ENCODE measurements at places on chromosomes 7 and 10. TPM values are rescaled to one million over a fixed set of nuclear protein-coding genes. Genes with fewer than 3 reads are reported as not detected.

SGPL1 gene
- 31.2 TPM for total RNA-seq

MARVELD1 gene
- 15.5 TPM for total RNA-seq

SPOCK2 gene
- 0.43 TPM for total RNA-seq

NPFFR1 gene
- total RNA-seq, result not detected

SPDYE9 gene
- not detected for total RNA-seq

SPDYE6 gene
- total RNA-seq, result not detected

CALHM1 gene
- total RNA-seq, result not detected

ANKRD2 gene
- 1.2 TPM for total RNA-seq

CNOT4 gene
- 9.4 TPM for total RNA-seq

C7orf33 gene
- not detected for total RNA-seq

ANKRD26 gene
- 8.7 TPM for total RNA-seq

MBL2 gene
- not detected for total RNA-seq

CEP41 gene
- 6.5 TPM for total RNA-seq

CLDN3 gene
- total RNA-seq, result not detected

ZNF783 gene
- total RNA-seq, result 12.5 TPM

SSC4D gene
- total RNA-seq, result 0.28 TPM

CTAGE4 gene
- total RNA-seq, result 0.28 TPM

GRID1 gene
- total RNA-seq, result 0.09 TPM

GRID2IP gene
- total RNA-seq, result not detected

BMPER gene
- total RNA-seq, result 32.6 TPM

FGFR2 gene
- 0.71 TPM for total RNA-seq

CALML3 gene
- total RNA-seq, result under 0.01 TPM

UNCX gene
- not detected for total RNA-seq

PSD gene
- 6.3 TPM for total RNA-seq

RET gene
- total RNA-seq, result 0.28 TPM

ERVW-1 gene
- not detected for total RNA-seq

COX15 gene
- 38.1 TPM for total RNA-seq

COL28A1 gene
- not detected for total RNA-seq

STEAP1B gene
- total RNA-seq, result 6.9 TPM

BTBD16 gene
- total RNA-seq, result not detected

SPDYE1 gene
- total RNA-seq, result not detected

SNCG gene
- 23.8 TPM for total RNA-seq

PGAM2 gene
- 0.14 TPM for total RNA-seq

CCDC172 gene
- total RNA-seq, result not detected

INHBA gene
- total RNA-seq, result 38.9 TPM

STOX1 gene
- total RNA-seq, result 0.14 TPM

GRM3 gene
- not detected for total RNA-seq

FAM24B gene
- 2.6 TPM for total RNA-seq

SUPV3L1 gene
- 38.5 TPM for total RNA-seq

C10orf62 gene
- 0.14 TPM for total RNA-seq

GPRIN2 gene
- under 0.01 TPM for total RNA-seq

TIMM23 gene
- 83.0 TPM for total RNA-seq

FAM13C gene
- 0.85 TPM for total RNA-seq

ADIRF gene
- total RNA-seq, result 110 TPM

PRKAR2B gene
- 65.3 TPM for total RNA-seq

IFIT1B gene
- not detected for total RNA-seq

CAMK2B gene
- 0.09 TPM for total RNA-seq

TRPV5 gene
- total RNA-seq, result not detected

RNF32 gene
- 1.1 TPM for total RNA-seq

ASZ1 gene
- total RNA-seq, result not detected

GIMAP8 gene
- 0.09 TPM for total RNA-seq

MUC12 gene
- total RNA-seq, result 0.92 TPM

CTBP2 gene
- total RNA-seq, result 48.5 TPM

PNLIP gene
- not detected for total RNA-seq

AHR gene
- 97.4 TPM for total RNA-seq

C10orf67 gene
- total RNA-seq, result 0.14 TPM
